ENCODE measurements at places on chromosomes 6 and 20.

GRCh38 chr20:59121714-59122565 is 41.7 kb upstream of the ZNF831 start:
- no peak for DNase-seq

DNA sequence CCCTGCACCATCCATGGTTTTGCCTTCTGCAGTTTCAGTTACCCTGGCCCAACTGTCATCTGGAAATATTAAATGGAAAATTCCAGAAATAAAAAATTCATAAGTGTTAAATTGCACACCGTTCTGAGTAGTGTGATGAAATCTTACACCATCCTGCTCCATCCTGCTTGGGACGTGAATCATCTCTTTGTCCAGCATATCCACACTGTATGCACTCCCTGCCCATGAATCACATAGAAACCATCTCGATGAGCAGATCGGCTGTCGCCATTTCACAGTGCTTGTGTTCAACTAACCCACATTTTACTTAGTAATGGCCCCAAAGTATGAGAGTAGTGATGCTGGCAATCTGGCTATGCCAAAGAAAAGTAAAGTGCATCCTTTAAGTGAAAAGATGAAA is 105.9 kb upstream of the ID4 start:
- DNase-seq, result no peak

GRCh38 chr6:147040121-147040910 is 163.9 kb upstream of the STXBP5 start:
- DNase-seq, result no peak

GRCh38 chr20:22716821-22717351 is 132.5 kb upstream of the FOXA2 start:
- DNase-seq, result no peak

DNA sequence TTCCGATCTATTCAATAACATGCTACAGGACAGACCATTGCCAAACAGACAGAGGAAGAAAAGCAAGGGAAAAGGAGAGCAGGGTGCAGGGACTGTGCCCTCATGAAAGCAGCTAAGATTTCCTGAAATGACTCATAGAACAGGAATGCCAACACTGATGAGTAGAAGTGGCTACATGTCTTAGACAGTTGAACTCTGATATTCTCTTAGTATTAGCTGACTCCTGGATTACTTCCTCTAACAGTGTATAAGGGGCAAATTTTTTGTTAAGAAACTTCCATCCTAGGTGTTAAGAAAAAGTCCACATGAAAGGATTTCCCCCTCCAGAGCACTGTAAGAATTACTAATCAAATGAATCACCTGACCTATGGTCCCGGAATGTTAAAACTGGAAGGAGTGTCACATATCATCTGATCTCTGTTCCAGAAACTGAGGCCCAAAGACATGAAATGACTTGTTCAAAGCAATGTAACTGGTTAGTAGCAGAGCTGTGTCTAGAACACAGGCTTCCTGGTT is 224.9 kb downstream of the IBTK start:
- DNase-seq, result no peak

- no peak for DNase-seq
These were observed 72.7 kb downstream of the IGF2R start for GRCh38 chr6:160041608-160042007.

DNA sequence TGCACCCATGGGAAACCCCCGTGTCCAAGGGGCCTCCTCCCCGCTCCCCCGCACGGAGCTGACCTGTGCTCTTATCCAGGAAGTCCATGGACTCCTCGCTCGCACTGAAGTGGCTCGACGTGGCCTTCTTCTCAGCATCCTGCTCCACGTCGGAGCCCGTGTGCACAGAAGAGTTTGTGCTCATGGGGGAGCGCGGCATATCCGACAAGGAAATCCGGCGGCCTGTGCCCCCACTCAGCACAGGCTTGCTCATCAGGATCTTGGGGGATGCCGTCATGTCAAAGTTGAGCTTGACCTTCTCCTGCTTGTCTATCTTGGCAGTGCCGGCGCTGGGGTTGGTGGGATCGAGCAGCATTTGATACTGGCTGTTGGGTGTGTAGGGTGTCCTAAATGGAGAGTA is 80.2 kb downstream of the ZMYND8 start:
- no peak for DNase-seq

- no peak for DNase-seq
These were observed 123.1 kb upstream of the LGSN start for GRCh38 chr6:63442870-63443269.

GRCh38 chr6:124389127-124389526 is 573.1 kb upstream of the RNF217 start:
- DNase-seq, result no peak

Data from stimulated activated CD4-positive, alpha-beta T cell treated with anti-CD3 and anti-CD28 coated beads, Interleukin-15, amount 100 ng/mL, for 48 hours (primary cell).